DMS 273 treated with DMSO at 0.1 percent for 48 hours (cell line): ENCODE measurements at places on chromosomes 12 and 14.

DNA sequence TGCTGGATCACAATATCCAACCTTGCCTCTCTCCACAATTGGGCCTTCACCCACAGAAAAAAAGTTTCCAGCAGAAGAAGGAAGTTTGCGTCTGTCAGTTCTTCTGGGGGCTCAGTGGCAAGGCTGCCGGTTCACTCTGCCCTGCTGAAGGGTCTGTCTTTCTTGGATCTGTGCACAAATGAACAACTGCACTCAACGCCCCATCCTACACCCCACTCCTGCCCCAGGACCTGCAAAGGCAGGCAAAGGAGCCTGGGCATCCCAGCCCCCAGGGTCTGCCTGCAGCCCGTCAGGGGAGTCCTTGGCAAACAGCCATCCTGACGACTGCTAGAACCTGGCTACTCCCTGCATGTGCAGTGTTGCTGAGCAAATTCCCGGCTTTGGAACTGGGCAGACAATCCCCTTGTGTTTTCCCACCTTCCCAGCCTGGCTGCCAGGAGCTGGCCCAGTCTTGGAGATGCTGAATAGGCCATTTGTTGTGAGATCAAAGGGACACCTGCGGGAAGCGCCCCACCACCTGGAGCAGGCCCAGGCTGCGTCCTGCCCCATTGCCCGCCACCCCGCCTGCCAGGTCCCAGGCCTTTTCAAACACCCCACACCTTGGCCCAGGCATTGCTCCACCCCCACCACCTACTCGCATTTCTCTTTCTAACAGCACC, 311.9 kb downstream of the BCL11B start:
- DNase-seq: no peak

DNA sequence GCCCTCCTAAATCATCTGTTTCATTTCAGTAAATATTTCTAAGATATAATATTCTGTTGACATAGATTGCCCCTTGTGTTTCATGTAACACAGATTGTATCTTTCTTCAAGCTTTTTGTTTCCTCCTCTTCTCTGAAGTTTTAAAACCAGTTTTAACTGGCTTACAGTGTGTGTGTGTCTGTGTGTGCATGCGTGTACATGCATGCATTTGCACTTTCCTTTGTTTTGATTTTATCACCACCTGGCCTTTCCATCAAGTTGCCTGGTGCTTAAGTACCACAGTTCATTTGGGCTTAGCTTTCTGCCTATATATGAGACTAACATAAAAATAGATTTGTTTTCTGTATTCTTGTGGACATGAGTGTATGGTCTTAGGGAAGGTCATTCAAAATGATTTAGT, 31.9 kb downstream of the ETNK1 start:
- DNase-seq: no peak

DNA sequence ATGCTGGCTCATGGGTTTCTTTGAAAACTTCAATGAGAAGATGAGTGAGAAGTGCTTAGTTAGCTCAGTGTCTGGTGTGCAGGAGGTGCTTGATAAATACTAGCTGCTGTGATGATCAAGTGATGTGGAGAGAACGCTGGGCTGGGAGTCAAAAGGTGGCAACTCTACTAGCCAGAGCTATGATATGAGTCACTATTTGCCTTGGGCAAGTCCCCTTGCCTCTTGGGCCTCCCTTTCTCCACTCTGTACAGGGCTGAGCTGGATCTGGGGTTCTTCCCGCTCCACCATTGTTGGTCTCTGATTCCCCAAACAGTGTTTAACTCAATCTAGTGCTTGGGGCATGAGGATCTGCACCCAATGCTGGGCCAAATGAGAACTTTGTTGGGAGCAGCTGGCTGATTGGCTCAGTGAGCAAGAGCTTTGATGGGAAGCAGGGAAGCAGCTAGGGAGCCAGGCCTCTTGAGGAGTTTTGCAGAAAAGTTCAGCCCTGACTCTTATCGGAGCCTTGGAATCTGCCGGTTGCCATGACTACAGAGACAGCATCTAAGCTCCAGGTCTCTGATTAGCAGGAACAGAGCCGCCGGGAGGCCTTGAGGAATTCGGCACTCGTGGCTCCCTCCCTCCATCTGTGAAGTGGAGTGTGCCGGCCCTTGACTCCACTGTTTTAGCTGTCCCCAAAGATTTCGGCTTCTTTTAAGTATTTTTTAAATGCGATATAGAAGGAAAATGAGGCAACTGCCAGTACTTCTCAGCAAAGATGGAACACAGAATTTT, 82.1 kb upstream of the HSPB8 start:
- DNase-seq: no peak

DNA sequence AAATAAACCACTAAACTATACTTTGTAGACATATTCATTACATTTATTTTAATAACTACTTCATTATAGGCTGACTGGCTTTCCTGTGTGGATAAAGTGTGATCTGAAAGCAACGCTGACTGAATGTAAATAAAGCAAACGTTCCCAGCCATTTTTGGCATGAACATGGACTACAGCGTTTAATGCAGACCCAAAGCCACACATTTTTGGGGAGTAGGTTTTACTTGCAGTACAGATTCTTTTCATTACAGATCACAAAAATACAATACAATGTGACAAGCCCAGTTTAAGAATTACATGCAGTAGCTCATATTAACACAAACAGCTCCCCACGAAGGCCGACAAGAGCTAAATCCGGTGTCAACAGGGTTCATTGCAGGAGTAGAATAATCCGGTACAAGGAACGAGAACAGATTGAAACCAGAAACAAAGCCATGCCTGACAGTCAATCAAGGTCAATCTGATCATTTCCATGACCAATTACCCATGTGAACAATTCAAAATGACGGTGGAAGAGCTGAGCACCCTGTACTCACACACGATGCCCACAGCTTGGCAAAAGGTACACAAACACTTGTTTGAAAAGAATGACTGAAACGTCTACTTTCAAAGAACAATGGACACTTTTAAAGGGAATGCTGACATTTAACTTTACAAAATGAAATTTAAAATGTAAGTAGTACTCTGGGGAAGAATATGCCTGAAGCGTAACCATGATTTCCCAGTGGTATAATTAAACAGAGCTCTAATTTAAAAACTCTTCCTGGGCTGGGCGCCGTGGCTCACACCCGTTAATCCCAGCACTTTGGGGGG, 5.3 kb downstream of the BAG5 start:
- no peak for DNase-seq

DNA sequence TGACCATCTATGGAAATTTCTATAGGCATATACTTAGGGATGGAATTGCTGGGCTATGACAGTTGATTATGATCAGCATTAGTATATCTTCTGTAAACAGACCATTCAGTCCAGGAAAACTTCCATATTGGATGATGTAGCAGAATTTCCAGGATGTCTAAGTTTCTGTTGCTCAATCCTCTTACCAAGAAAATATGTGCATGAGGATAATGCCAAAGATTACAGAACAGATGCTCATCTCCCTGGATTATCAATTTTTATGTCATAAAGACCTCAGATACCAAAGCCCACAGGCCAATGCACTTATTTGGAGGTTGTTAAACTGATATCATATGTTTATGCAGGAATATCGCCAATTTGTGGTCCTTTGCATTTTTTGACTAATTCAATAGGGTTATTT, 354.4 kb upstream of the FLRT2 start:
- no peak for DNase-seq

DNA sequence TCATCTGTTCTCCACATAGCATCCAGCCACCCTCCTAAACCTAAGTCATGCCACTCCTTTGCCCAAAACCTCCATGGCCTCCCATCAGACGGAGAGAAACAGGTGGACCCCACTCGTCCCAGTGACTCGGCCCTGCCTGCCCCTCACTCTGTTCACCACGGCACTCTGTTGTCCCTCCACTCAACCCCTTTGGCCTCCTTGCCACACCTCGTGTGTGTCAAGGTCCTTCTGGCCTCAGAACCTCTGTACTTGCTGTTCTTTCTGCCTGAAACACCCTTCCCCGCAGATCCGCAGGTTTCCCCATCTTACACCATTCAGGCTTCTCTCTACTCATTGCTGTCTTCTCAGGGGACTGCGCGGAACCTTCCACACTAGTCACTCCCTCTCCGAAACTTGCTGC, 24.5 kb upstream of the ACTN1 start:
- DNase-seq: no peak

- DNase-seq: no peak
Observed at GRCh38 chr14:21373980-21374379, 9.8 kb downstream of the SUPT16H start.

DNA sequence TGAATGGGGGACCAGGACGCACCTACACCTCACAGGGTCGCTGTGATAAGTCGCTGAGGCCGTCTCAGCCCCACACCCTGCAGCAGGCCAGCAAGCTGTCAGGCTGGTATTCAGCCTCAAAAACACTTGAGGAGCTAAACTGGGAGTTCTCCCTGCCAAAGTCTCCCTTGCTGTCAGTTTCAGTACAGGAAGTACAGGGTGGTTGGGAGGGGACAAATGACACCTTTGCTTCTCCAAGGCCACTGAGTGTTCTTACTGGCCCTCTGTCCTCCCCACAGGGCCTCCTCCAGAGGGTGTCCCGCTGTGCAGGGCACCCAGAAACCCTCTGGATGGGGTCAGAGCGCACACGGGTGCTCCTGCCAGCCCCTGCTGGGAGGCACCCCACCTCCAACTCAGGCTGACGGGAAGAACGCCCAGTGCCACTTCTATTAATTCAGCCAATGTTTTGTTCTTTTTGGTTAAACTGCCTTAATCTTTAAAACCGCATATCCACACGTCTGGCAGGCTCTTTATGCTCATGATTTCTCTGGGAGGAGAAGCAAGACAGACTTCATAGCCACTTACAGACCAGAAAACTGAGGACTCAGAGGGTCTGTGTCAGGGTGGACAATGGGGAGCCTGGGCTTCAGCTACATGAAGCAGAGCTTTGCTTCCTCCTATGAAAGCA, 75.9 kb downstream of the ITPK1 start:
- DNase-seq: no peak

DNA sequence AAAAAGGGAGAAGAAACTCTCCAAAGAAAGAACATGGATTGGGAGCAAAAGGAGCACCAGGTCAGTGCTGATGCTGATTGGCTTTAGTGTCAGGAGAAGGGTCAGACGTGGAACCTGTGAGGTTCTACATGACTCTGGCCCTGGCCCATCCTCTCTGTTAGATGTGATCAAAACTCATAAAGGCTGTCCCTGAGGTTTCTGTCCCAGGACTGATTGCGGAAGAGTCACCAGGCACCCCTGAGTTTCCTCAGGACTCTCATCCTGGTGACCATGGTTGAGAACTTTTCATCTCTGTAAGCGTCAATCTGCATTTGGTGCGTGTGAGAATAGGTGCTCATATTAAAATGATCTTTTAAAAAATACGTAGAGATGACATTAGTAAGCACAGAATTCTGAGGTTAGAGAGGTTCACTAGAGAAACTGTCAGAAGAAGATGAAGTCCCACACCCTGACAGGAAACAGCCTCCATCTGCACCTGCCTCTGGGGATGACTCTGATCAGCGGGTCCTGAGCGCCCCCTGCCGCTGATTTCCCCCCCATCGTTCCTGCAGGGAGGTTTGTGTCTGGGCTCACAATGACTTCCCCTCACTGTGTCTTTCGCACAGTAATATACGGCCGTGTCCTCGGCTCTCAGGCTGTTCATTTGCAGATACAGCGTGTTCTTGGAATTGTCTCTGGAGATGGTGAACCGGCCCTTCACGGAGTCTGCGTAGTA, 741.8 kb downstream of the TMEM121 start:
- DNase-seq: no peak

GRCh38 chr12:52860102-52860823, 11.5 kb upstream of the KRT78 start:
- DNase-seq: no peak

GRCh38 chr12:24226745-24227350, 277.4 kb upstream of the SOX5 start:
- DNase-seq: no peak

GRCh38 chr12:99067171-99067785, 422.2 kb downstream of the APAF1 start:
- no peak for DNase-seq

GRCh38 chr12:56993346-56993745, 13.0 kb downstream of the ZBTB39 start:
- no peak for DNase-seq

- no peak for DNase-seq
Observed at GRCh38 chr14:58541633-58542022, 96.1 kb upstream of the DACT1 start.

DNA sequence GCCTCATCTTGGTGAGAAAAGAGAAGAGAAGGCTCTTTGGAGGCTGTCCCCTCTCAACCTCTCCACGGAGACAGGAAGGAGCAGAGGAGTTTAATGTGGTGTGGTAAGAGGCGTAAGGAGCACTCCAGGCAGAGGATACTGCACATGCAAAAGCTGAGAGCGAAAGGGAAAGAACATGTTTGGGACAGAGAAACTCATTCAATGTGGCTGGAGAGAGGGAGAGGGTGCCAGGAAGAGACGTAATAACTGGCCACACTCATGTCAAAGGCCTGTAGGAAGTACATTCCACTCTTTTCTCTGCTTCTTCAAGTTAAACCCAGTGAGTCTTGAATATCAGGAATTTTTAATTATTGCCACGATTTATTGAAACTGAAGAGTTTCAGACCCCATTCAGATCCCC, 12.0 kb downstream of the VDR start:
- no peak for DNase-seq

- DNase-seq: no peak
Observed at GRCh38 chr12:122966743-122967550, 684 bp upstream of the ABCB9 start.

- DNase-seq: peak; percentile 52
Observed at GRCh38 chr14:58426670-58427280, 556 bp downstream of the TIMM9 start.

GRCh38 chr12:117064596-117064995, 34.6 kb downstream of the TESC start:
- no peak for DNase-seq

DNA sequence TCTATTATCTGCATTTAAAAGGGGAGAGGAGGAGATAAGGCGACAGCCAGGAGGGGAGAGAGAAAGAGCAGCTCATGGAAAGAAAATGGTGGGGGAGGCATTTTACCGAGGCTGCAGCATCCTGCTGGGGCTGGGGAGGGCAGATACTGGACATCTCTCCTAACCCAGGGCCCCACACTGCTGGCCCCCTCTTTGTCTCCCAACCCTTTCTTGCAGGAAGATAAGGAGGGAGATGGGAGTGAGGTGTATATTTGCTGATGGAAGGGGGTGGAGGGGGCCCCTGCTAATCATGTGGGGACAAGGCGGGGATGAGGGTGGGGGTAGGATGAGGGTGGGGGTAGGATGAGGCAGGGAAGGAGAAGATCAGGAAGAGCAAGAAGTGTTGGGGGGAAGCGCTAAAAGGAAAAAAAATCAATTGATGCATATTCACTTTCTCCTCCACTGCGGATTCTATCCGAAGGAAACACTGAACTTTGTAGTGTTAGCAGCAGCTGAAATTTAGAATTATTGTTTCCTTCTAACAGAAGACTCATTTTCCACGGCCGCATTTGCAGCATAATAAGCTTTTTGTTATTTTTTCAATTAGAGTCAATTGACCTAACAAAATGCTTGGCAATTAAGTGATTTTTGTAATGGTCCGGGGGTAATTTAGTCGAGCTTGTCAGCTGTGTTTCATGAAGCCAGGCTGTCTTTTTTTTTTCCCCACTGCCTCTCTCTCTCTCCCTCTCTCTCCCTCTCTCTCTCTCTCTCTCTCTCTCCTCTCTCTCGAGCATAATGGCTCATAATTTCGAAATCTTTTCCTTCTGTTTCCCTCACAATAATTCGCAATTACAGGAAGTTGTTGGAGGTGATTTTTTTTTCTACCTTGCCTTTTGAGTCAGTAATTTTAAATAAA, 1134.6 kb downstream of the BCL11B start:
- DNase-seq: no peak

GRCh38 chr14:71524320-71524982, 407.8 kb upstream of the RGS6 start:
- no peak for DNase-seq

- DNase-seq: no peak
Observed at GRCh38 chr12:14878488-14878887, 7.2 kb downstream of the MGP start.
